ENCODE measurements at places on chromosomes 5 and 9.

GRCh38 chr5:129398026-129398678 is 61.9 kb upstream of the ADAMTS19 start:
- DNase-seq, result no peak

- no peak for DNase-seq
Measured at GRCh38 chr5:1489754-1490153, 34.0 kb downstream of the LPCAT1 start.

GRCh38 chr9:16720386-16720785 is 150.1 kb downstream of the BNC2 start:
- DNase-seq, result no peak

GRCh38 chr5:98214240-98215051 is 559.0 kb upstream of the RGMB start:
- DNase-seq, result no peak

- no peak for DNase-seq
Measured at GRCh38 chr9:26742828-26743476, 149.7 kb downstream of the CAAP1 start.

DNA sequence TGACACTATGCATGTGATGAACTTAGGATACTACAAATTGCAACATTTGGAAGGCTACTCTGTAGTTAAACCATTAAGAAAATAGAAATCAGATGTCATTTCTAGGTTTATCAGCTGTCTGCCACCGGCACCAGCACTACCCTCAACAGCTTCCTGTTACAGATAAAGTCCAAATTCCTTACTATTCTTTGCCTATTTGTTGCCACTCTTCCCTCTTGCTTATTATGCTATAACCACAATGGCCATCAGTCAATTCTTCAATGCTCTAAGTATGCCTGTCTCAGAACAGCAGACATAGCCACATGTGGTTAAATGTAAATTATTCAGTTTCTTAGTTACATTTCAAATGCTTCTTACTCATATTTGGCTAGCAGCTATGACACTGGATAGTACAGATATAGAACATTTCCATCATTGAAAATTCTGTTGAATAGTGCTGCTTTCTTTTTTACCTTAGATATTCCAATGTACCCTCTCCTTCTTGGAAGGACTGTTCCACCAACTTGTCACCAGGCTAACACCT is 21.0 kb downstream of the DHX29 start:
- DNase-seq, result no peak

DNA sequence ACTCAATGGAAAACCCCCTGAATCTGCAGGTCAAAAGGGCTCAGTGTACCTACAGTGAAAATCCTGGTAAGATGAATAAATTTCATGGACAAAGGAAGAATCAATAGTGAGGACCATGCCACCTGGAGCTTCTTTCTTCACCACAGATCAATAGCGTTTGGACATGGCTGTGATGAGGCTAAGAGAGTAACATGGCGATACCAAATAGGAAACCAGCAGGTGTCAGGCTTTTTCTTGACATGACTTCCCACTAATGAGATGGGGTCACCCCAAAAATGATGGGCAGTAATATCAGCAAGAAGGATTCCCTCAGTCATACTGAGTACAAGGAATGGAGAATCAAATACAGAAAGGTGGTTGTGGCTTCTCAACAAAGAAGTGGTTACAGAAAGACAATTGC is 208.5 kb upstream of the PLPPR1 start:
- DNase-seq, result no peak

GRCh38 chr5:124302533-124302932 is 443.9 kb downstream of the ZNF608 start:
- no peak for DNase-seq

DNA sequence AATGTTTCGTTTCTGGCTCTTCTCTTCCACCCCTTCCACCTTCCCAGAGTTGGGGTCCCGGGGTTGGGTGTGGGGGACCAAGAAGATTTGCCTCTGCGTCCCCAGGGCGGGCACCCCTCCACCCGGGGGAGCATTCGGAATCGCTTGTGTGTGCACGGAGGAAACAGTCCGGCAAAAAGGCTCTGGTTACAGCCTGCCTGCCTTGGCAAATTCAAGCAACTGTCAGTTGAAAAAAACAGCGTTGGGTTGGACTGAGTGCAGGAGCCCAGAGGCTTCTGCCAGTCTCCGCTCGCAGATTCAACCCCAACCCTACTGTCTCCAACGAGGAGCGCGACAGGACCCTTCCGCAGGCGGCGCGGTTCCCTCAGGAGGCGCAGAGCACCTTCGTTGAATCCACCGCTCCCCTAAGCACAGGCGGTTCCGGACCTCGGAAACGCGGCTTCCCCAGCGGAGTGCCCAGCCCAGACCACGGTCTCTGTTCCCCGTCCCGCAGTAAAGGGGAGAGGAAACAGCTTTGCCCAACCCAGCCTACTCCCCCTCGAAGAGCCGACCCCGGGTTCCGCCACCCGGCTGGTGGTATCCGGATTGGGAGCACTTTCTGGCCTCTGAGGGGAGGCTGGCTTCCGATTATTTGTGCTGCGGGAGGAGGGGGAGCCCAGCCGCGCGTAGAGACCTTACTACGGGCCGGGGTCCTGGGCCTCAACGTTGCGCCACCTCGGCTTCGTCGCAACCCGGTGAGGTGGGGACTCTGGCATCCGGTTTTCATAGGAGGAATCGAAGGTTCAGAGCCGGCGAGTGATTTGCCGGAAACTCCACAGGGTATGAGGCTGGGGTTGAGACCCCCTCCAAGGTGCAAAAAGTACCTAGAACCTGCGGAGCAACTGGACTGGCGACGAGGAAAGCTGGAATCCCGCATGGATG is 9.6 kb downstream of the LHX6 start:
- no peak for DNase-seq

DNA sequence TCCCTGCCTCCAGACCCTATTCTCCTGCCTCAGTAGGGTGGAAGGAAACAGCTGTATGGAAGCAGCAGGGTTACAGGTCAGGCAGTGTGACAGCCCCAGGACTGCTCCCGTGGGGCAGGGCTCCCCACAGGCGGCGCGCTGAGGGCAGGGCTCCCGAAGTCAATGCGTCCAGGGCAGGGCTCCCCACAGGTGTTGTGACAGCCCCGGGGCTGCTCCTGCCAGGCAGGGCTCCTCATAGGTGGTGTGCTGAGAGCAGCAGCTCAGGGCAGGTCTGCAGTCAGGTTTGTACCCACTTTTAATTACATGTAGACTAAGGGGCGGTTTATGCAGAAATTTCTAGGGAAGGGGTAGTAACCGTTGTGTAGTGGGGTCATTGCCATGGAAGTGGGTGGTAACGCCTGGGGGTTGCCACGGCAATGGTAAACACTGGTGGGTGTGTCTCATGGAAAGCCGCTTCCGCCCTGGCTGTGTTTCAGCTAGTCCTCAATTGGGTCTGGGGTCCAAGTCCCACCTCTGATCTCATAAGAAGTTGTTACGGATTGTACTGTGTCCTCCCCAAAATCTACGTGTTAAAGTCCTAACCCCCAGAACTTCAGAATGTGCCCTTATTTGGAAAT is 16.7 kb upstream of the TERT start:
- DNase-seq, result no peak

- DNase-seq, result no peak
Measured at GRCh38 chr5:14373685-14374084, 207.9 kb upstream of the OTULINL start.

All from AG04449 (cell line).